ENCODE measurements at places on chromosomes 7 and 10. TPM values are rescaled to one million over a fixed set of nuclear protein-coding genes. Genes with fewer than 3 reads are reported as not detected.

PRKG1 gene
- 18.3 TPM for total RNA-seq

EXOC4 gene
- total RNA-seq: 94.6 TPM

TMEM168 gene
- total RNA-seq: 22.9 TPM

GOLGA7B gene
- total RNA-seq: not detected

HABP2 gene
- not detected for total RNA-seq

PRR15 gene
- not detected for total RNA-seq

AKR1D1 gene
- total RNA-seq: not detected

HMX3 gene
- not detected for total RNA-seq

VSTM4 gene
- total RNA-seq: 2.5 TPM

CDK6 gene
- total RNA-seq: 131 TPM

DMBT1 gene
- not detected for total RNA-seq

GRCh38 chr7:51279391-51280023, 37.1 kb downstream of the COBL start:
- no peaks in the 10 kb centered on the region for H3K27me3 ChIP-seq
- H3K36me3 ChIP-seq: no peaks in the 10 kb centered on the region
- no peak overlapping the region for H3K27ac ChIP-seq

GRCh38 chr7:30906515-30907240, 5.0 kb upstream of the AQP1 start:
- peaks cover 3% of the 10 kb centered on the region for H3K27me3 ChIP-seq
- peak; percentile 30 for DNase-seq
- H3K4me1 ChIP-seq: peaks cover 6% of the 10 kb centered on the region
- H3K36me3 ChIP-seq: no peaks in the 10 kb centered on the region
- H3K4me3 ChIP-seq: no peak overlapping the region
- H3K27ac ChIP-seq: no peak overlapping the region

GRCh38 chr7:519484-520390, at the start of gene PDGFA:
TSS of gene PDGFA (minus strand) at chr7:519846. CDS start at chr7:519001, 845 bp downstream.
- DNase-seq: peak; percentile 39
- H3K36me3 ChIP-seq: no peaks in the 10 kb centered on the region
- H3K4me3 ChIP-seq: peak within 1 kb of the TSS; percentile 77
- peaks cover 36% of the 10 kb centered on the region for H3K27me3 ChIP-seq
- H3K4me1 ChIP-seq: peaks cover 5% of the 10 kb centered on the region
- H3K27ac ChIP-seq: no peak within 1 kb of the TSS

GRCh38 chr7:54823776-54824175, 64.8 kb upstream of the SEC61G start:
- no peak for DNase-seq
- H3K27ac ChIP-seq: no peak overlapping the region
- H3K4me1 ChIP-seq: peaks cover 3% of the 10 kb centered on the region
- no peaks in the 10 kb centered on the region for H3K36me3 ChIP-seq
- no peak overlapping the region for H3K4me3 ChIP-seq

DNA sequence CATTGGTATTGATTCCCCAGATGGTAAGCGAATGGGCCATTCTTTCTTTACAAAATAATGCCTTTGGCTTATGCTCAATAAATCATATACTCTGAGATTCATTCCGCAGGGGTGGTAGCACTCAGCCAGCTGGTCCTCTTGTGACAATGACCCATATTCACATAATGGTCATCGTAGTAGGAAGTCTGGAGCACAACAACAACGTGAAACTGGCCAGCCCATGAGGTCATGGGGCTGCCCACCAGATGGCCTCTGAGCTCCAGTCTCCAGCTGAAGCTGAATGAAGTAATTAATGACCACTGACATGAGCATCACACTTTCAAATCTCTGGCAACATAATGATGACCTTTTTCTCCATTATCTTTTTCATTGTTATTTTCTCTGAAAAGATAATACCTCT, 42.3 kb upstream of the SORCS1 start:
- H3K36me3 ChIP-seq: no peaks in the 10 kb centered on the region
- no peak overlapping the region for H3K4me3 ChIP-seq
- DNase-seq: no peak
- no peak overlapping the region for H3K27ac ChIP-seq
- no peaks in the 10 kb centered on the region for H3K27me3 ChIP-seq
- no peaks in the 10 kb centered on the region for H3K4me1 ChIP-seq

GRCh38 chr10:128209862-128210214, 83.6 kb upstream of the MKI67 start:
- H3K4me3 ChIP-seq: peak overlapping the region; percentile 4
- no peaks in the 10 kb centered on the region for H3K36me3 ChIP-seq
- no peak overlapping the region for H3K27ac ChIP-seq
- no peaks in the 10 kb centered on the region for H3K4me1 ChIP-seq
- H3K27me3 ChIP-seq: no peaks in the 10 kb centered on the region

DNA sequence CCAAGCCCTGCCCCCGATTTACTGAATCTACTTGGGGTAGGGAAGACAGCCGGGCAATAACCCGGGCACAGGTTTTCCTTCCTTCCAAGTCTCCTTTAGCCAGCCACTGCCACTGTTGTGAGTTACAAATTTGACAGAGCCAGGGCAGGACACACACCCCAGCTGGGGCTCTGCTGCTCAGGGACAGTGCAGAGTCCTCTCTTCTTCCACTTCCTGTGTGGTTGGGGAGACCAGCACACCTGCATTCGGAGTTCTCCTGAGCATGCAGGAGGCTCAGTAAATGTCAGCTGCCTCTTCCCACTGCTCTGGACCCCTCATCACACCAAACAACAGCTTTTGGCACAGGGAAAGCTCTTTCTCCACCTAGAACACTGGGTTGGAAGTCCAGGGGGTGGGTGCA, 21.3 kb downstream of the CHST15 start:
- no peaks in the 10 kb centered on the region for H3K36me3 ChIP-seq
- no peak overlapping the region for H3K27ac ChIP-seq
- no peak for DNase-seq
- H3K4me3 ChIP-seq: no peak overlapping the region
- H3K27me3 ChIP-seq: no peaks in the 10 kb centered on the region

GRCh38 chr10:70908406-70909296, 20.3 kb upstream of the PCBD1 start:
- H3K4me1 ChIP-seq: no peaks in the 10 kb centered on the region
- no peak overlapping the region for H3K4me3 ChIP-seq
- H3K27ac ChIP-seq: no peak overlapping the region
- no peaks in the 10 kb centered on the region for H3K36me3 ChIP-seq
- peaks cover 68% of the 10 kb centered on the region for H3K27me3 ChIP-seq

DNA sequence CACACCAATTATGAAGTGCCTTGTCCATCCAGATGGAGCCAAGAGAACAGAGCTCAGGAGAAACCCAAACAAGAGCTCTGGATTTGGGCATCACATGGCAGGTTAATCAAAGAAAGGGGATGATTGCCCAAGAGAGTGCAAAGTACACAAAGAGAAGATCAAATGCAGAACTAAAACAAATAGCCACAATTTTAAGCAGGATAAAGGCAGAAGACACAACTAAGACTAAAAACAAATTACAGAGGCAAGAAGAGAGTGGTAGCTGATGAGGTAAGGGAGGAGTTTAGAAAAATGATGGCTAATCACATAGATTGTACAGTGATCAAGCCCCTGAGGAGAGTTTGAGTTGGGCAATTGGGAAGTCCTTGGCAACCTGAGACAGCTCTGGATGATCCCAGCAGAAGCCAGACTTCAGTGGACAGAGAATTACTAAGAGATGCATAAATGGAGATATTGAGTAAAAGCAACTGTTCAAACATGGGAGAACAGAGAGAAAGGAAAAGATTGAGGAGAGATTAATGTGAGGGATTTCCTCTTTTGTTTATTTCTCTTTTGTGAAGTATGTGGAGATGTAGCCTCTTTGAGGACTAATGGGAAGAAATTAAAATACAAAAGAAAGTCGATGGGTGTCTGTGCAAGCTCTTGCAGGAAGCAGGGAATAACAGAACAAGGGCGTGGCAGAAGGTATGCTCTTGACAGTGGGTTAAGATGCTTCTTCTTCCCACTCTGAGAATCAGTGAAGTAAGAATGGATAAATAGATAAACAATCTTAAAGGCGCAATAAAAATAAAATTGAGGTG, 101.9 kb downstream of the LRRN3 start:
- no peak for DNase-seq
- no peaks in the 10 kb centered on the region for H3K27me3 ChIP-seq
- no peaks in the 10 kb centered on the region for H3K36me3 ChIP-seq

GRCh38 chr7:67752227-67752626, 755.6 kb downstream of the TYW1 start:
- no peaks in the 10 kb centered on the region for H3K27me3 ChIP-seq
- H3K4me3 ChIP-seq: no peak overlapping the region
- H3K27ac ChIP-seq: no peak overlapping the region
- no peaks in the 10 kb centered on the region for H3K4me1 ChIP-seq
- no peaks in the 10 kb centered on the region for H3K36me3 ChIP-seq

- no peak for DNase-seq
Observed at GRCh38 chr7:105985229-105985628, 22.2 kb downstream of the CDHR3 start.

DNA sequence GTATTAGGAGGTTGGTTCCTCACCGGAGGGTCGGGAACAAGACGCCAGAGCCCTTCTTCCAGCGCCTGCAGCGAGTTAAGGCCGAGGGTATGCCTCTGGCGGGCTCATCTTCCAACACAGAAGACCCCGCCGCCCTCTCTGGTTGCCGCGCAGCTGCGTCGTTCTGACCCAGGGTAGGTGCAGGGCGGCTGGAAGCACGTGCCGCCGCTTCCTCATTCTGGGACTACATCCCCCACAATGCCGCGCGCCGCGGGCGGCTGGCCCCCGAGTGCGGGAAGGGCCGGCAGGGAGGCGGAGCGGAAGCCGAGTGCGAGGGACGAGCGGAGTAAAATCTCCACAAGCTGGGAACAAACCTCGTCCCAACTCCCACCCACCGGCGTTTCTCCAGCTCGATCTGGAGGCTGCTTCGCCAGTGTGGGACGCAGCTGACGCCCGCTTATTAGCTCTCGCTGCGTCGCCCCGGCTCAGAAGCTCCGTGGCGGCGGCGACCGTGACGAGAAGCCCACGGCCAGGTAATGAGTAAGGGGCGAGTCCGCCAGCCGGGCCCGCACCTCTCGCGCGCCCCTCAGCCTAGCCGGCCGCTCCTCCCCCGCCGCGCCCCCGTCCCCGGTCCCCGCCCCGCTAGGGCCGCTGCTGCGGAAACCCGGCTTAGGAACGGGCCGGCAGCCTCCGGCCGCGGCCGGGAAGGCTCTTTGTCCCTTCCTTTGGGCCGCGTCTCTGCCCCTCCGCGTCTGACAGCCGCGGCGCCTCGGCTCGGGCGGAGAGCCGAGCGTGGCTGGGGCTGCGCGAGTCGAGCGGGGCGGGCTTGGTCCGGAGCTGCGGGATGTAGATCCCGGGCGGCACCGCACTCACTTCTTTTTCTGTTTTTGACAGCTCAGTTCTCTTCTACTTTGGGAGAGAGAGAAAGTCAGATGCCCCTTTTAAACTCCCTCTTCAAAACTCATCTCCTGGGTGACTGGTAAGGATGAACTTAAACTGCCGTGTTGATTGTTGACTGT, at the start of gene CCDC126:
Gene CCDC126 (plus strand): TSS at position 289 of the 998 bp plus-strand sequence. CDS start 13,934 bp downstream, outside the sequence.
- H3K27ac ChIP-seq: peak within 1 kb of the TSS; percentile 83
- peaks cover 4% of the 10 kb centered on the region for H3K27me3 ChIP-seq
- H3K36me3 ChIP-seq: no peaks in the 10 kb centered on the region
- peak within 1 kb of the TSS; percentile 83 for H3K4me3 ChIP-seq

GRCh38 chr10:106089855-106090254, 1074.7 kb downstream of the SORCS1 start:
- H3K27me3 ChIP-seq: no peaks in the 10 kb centered on the region
- H3K4me1 ChIP-seq: no peaks in the 10 kb centered on the region
- no peak overlapping the region for H3K27ac ChIP-seq
- DNase-seq: no peak
- H3K36me3 ChIP-seq: no peaks in the 10 kb centered on the region

DNA sequence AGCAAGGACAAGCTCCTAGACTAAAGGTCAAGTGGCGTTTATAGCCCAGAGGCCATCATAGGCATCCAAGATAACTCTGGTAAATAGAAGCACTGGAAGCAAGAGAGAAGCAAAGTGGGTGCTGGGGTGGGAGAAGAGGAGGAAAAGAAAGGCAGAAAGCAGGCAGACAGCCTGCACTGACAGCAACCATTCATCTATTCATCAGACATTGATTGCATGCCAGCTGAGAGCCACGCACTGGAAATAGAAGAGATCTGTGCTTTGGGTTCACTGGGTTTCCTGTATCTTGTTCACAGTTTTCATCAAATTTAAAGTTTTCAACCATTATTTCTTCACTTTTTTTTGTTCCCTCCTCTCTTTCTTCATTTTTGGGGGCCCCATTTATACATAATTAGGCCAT, 4.7 kb upstream of the SLIT1 start:
- no peak for DNase-seq
- peaks cover 64% of the 10 kb centered on the region for H3K27me3 ChIP-seq
- no peaks in the 10 kb centered on the region for H3K36me3 ChIP-seq
- no peak overlapping the region for H3K27ac ChIP-seq

GRCh38 chr7:26370011-26370410, 78.3 kb downstream of the SNX10 start:
- no peaks in the 10 kb centered on the region for H3K4me1 ChIP-seq
- H3K36me3 ChIP-seq: no peaks in the 10 kb centered on the region
- H3K27me3 ChIP-seq: peaks cover 15% of the 10 kb centered on the region
- no peak overlapping the region for H3K27ac ChIP-seq
- no peak for DNase-seq
- H3K4me3 ChIP-seq: no peak overlapping the region

- H3K4me3 ChIP-seq: no peak overlapping the region
- H3K27ac ChIP-seq: no peak overlapping the region
- H3K36me3 ChIP-seq: no peaks in the 10 kb centered on the region
- H3K4me1 ChIP-seq: no peaks in the 10 kb centered on the region
- no peak for DNase-seq
- peaks cover 5% of the 10 kb centered on the region for H3K27me3 ChIP-seq
Observed at GRCh38 chr7:159145490-159145855, 806 bp upstream of the VIPR2 start.

- no peak overlapping the region for H3K27ac ChIP-seq
- no peak for DNase-seq
- peaks cover 2% of the 10 kb centered on the region for H3K36me3 ChIP-seq
Observed at GRCh38 chr10:17609523-17610079, 7.6 kb downstream of the HACD1 start.

DNA sequence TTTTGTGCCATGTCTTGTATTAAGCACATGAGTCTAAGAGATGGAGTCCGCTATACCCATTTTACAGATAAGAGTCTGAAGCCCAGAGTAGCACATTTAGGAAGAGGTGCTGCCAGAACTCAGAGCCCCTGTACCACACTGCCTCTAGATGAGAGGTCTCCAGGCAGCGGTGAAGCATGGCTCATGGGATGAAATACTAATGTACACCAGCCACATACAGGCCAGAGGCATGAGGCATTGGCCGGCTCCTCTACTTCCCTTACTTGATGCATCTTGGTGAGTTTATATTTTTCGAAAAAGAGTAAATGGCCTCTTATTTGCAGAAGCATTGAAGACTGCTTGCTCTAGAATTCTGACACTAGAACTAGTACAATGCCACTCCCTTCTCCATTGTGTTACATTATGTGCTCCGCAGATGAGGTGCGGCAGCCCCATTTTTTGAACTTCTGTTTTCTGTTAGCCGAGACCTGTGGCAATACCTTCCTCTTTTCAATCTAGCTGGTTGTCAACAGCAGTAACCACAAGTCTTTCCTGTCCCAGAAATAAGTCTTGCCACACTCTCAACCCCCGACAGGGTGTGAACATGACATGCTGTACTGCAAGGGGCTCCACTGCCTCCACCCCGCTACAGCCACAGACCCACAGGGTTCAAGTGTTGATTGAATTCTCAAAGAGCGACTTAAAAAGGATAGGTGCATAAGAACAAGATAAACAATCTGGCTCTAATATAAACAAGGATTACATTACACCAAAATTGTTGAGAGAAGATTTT, 145.3 kb downstream of the CELF2 start:
- H3K27me3 ChIP-seq: peaks cover 3% of the 10 kb centered on the region
- no peak for DNase-seq
- no peaks in the 10 kb centered on the region for H3K36me3 ChIP-seq
- no peak overlapping the region for H3K4me3 ChIP-seq

- no peaks in the 10 kb centered on the region for H3K36me3 ChIP-seq
- no peak overlapping the region for H3K27ac ChIP-seq
- no peaks in the 10 kb centered on the region for H3K27me3 ChIP-seq
- no peak overlapping the region for H3K4me3 ChIP-seq
Observed at GRCh38 chr10:29306688-29307087, 17.8 kb downstream of the LYZL1 start.
